ENCODE measurements at places on chromosomes 5 and 9.

DNA sequence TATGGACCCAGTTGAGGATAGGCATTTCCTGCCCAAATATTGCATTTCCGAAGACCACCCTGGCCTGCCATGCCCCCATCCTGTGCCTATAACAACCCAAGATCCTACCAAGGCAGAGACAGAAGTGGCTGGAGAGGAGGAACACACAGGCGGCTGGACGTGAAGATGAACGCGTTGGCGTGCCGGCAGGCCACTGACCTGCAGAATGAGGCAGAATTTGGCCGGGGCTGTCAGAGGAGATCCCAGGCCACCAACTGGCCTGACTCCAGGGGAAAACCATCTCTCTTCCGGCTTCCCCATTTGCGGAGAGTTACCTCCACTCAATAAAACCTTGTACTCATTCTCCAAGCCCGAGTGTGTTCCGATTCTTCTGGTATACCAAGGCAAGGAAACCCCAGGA is 1507.5 kb downstream of the EFNA5 start:
- no peak for ATAC-seq

GRCh38 chr5:167509076-167509475 is 782.4 kb upstream of the WWC1 start:
- no peak for ATAC-seq

- ATAC-seq = peak; percentile 98
Observed at GRCh38 chr5:140806834-140807775, at the start of gene PCDHA4. Gene PCDHA4 (plus strand): TSS chr5:140807068.

DNA sequence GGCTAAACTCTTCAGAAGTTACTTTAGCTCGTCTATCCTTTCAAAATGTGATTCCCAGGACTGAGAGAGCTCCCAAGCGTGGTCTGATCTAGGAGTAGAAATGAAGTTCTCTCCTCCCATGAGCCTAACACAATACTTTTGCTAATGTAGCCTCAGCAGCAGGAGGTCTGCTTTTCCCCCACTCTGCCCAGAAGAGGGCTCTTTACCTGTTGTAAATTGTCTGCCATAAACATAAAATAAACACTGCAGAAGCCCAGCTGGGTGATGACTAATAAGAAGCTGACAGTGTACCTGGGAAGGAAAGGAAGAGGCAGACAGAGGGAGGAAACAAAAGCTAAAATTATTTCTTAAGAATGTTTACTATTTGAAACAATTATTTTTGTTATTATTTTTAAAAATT is 15.4 kb downstream of the SLC36A3 start:
- no peak for ATAC-seq

GRCh38 chr9:126526218-126527108 is 87.3 kb upstream of the LMX1B start:
- ATAC-seq = no peak

GRCh38 chr5:93164690-93165089 is 416.3 kb downstream of the NR2F1-AS1 start:
- ATAC-seq = peak; percentile 46

DNA sequence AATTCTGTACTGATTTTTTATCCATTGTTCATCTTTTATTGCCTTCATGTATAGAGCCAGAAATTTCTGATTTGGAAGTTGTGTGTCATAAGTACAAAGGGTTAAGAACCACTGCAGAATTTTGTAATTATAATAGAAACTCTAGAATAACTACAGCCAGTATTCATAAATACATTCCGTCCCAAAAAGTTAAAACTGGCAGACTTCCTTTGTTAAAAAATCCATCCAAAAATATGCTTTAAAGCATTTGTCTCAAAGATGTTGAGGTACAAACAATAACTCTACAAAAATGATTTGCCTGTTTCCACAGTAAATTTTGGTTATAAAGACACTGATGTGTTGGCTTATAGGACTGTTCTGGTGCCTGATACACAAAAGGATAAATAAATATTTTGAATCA is 436.6 kb downstream of the DTWD2 start:
- no peak for ATAC-seq

- ATAC-seq = peak; percentile 63
Observed at GRCh38 chr9:78893774-78894401, 597.0 kb downstream of the PSAT1 start.

DNA sequence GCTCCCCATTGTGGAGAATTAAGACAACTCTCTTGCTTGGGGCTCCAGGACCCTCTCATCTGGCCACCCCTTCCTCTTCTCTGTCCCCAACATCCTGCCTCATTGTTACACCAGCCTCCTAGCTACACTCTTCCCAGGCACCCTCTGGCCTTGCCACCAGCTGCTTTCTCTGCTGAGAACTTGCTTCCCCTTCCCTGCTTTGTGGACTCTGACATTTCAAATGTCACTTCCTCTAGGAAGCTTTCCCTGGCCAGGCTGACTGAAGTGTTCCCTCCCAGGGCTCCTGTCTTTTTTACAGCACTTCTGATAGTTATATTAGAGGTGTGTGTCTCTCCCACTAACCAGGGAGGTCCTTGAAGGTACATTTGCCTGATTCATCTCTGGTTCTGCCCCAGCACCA is 194.0 kb upstream of the KLF4 start:
- no peak for ATAC-seq

- no peak for ATAC-seq
Observed at GRCh38 chr5:168013546-168013945, 277.9 kb upstream of the WWC1 start.

DNA sequence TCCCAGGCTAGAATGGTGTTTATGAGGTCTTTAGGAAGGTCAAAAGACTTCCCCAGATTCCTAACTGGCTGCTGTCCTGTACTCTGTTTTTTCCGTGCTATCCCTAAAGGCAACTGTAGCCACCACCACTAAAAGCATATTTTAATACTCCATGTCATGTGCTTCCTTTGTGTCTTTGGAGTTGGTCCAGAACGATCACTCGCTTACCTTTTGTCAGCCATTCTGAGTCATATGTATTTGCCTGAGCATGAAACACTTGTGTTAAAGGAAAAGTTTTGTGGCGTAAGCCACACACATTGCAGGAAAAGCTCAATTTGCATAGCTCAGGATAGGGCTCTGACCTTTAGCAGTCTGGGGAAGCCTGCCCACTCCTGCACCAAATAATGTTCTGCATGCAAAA is 299.6 kb downstream of the NTRK2 start:
- ATAC-seq = no peak

GRCh38 chr9:124079176-124079925 is 67.8 kb downstream of the LHX2 start:
- peak; percentile 80 for ATAC-seq

- no peak for ATAC-seq
Observed at GRCh38 chr5:37090123-37090726, 159.0 kb downstream of the CPLANE1 start.

DNA sequence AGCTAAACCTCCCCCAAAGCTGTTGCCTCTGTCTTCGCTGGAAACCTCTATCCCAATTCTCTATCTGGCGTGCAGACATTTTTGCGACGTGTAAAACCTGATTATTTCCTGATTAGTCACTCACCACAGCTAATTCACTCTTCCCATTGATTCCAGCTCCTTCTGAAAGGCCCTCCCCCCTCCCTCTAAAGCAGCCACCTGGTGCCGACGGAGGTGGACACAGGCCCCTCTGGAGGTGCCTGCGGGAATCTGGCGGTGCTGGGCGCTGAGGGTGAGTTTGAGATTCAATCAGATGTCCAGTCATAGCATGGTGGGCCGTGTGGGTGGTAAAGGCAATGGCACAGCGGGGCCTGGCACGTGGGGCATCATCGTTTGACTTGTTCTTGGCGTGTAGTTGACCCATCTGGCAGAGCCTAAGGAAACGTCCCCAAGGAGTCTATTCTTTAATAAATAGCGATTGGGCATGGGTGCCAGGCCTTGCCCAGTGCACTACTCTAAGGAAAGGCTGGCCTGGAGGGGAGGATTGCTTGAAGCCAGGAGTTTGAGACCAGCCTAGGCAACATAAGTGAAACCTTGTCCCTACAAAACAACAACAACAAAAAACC is 271.1 kb upstream of the MVB12B start:
- ATAC-seq = no peak

DNA sequence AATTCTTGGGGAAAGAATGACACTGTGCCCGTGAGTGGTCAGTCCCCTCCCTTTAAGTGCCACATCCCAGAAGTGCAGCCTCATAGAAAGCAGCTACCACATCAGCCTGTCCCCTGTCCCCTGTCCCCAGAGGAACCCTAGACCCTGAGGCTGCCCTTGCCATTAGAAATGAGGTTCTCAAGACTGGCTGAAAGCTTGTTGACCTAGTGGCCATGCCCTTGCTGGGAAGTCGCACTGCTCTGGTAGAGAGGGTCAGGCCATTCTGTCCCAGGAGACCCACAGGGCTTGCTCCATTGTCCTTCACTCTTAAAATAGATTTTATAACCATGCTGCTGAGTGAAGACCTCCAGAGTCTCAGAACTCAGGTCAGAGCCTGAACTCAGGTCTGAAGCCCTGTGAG is 184.5 kb downstream of the RGS3 start:
- no peak for ATAC-seq

DNA sequence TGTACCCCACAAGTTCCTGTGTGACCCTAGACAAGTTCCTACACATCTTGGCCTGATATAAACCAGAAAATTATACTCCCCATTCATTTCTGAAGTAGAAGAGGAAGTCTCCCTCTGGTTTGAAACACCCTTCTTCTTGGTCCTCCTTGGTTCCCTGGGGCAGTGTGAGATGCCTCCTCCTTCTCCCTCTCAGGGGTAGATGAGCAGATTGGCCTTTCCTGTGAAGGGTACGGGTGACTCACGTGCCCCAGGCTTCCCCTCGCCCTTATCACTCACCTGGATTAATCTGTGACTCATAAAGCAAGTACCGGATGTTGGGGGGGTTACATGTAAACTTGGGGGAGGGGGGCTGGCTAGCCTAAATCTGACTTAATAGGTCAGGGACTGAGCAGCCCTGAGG is 11.1 kb upstream of the AQP3 start:
- peak; percentile 14 for ATAC-seq

GRCh38 chr9:75197561-75197960 is 109.2 kb downstream of the OSTF1 start:
- no peak for ATAC-seq

- no peak for ATAC-seq
Observed at GRCh38 chr5:154385236-154385512, 60.6 kb upstream of the SAP30L start.

- no peak for ATAC-seq
Observed at GRCh38 chr5:134034326-134034725, 29.6 kb upstream of the VDAC1 start.

GRCh38 chr5:75639535-75640311 is 28.5 kb downstream of the ANKDD1B start:
- ATAC-seq = no peak

DNA sequence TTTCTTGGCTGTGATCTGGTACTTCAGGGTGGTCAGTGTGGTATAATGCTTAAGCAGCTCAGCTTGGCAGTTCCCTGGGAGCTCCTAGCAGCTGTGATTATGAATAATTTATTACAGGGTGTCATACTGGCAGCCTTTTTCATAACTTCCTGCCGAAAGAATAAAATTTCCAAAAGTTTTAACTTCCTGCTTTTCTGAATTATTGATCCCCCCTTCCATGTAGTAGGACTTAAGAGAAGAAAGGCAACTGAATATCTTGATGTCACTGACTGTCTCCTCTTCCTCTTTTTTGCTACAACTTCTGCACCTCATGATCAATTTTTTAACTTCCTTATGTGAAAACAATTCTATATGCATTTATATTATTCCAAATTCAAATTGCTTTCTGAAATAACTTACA is 74.3 kb upstream of the SPEF2 start:
- ATAC-seq = no peak

DNA sequence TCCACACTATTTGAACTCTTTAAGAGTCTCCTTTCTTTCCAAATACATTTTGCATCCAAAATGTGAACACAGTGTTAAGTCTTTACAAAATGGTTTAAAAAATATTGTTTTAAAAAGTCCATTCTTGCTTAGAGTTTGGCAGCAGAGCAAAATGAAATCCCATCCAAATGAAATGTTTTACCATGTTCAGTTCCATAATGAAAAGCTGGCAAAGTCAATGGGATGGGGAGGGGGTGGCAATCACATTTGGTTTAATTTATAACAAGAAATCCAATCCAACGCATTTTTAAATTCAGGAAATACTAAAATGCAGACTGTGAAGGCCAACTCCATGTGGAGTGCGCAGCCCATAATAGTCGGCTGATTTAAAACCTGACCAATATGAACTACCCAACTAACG is 39.4 kb downstream of the MRPL36 start:
- no peak for ATAC-seq

All from SK-N-SH treated with all-trans-retinoic acid at 6 μM for 48 hours (cell line).